ENCODE measurements at places on chromosomes 7 and 10.

- no peak for DNase-seq
Measured at GRCh38 chr10:4006051-4006450, 221.0 kb upstream of the KLF6 start.

- no peak for DNase-seq
Measured at GRCh38 chr10:113384181-113384580, 168.7 kb upstream of the HABP2 start.

- no peak for DNase-seq
Measured at GRCh38 chr7:129161524-129162225, 17.2 kb downstream of the TSPAN33 start.

DNA sequence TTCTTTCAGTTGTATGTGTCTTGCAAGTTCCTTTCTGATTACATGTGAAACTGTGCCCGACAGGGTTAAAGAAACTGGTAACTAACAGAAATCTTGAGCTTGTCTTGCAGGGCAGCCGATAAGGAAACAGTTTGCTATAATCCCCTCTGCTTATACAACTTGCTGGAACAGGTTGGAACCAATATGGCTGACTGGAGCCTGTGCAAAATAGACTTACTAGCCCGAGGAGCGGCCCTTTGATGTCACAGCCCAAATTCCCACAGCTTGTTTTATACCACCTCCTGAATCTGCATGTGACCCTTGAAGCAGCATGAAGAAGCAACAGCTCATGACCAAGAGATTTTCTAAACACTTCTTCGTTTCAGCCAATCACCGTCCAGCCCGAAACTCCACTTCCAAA, 3.3 kb upstream of the YKT6 start:
- no peak for DNase-seq

DNA sequence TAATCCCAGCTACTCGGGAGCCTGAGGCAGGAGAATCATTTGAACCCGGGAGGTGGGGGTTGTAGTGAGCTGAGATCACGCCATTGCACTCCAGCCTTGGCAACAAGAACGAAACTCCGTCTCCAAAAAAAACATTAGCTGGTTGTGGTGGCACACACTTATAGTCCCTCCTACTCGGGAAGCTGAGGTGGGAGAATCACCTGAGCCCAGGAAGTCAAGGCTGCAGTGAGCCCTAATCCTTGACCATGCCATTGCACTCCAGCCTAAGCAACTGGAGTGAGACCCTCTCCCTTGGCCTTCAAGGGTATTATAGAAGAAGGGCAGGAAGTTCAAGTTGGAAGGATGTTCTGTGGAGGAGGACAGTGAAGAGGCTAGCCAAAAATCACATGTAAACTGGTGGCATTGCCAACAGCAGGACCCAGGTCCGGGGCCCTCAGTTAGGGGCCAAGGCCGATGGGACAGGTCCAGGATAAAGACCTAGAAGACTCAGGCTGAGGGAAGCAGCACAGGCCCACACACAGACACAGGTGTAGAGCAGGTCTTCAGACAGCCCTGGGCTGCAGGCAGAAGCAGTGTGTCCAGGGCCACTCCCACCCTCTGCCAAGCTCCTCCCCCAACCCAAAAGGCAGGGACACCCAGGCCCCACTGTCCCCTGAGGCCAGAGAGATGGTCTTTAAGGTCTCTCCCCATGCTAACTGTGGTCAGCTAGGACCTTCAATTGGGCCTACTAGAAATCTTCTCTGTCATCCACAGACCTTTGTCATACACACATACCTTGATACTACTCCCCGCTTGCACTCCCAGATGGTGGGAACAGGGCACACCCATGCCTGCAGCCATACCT, 8.4 kb upstream of the SAMD8 start:
- DNase-seq = no peak

DNA sequence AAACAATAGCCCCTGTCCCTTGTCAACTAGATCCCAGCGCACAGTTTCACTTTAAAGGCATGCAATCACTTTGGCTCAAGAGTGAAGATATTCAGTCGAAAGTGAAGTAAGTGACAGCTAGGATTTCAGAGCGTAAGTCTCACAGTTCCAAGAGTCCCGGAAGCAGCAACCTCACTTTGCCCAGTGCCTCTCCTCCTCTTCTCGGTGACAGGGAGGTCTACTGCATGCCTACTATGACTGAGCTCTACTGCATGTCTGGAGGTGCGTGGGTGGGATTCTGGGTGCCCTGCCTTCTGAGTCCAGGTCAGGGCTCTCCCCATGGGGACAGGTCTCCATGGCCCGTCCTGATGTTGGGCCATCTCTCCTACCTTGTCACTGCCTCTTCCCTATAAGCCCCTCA, 17.0 kb downstream of the PRKCQ start:
- DNase-seq = no peak

DNA sequence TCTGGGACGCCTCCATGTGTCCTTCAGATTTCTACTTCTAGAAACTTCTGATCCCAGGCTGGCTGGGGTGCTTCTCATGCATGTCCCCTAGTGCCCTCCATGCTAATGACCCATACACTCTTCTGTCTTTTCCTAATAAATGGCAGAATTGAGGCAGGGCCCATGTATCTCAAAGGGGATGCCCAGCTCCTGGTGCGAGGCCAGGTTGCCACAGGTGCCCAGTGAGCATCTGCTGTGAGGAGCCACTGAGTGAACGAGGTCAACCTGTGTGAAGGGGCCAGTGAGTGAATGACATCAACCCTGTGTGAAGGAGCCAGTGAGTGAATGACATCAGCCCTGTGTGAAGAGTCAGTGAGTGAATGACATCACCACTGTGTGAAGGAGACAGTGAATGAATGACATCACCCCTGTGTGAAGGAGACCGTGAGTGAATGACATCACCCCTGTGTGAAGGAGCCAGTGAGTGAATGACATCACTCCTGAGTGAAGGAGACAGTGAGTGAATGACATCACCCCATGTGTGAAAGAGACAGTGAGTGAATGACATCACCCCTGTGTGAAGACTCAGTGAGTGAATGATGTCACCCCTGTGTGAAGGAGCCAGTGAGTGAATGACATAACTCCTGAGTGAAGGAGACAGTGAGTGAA, 478.9 kb downstream of the PTPRN2 start:
- no peak for DNase-seq

Measured in mammary epithelial cell (primary cell).